ENCODE measurements at places on chromosomes 2 and 18.

GRCh38 chr18:55421308-55421614 is 166.7 kb downstream of the TCF4 start:
- no peak for DNase-seq

- no peak for DNase-seq
These were observed 62.7 kb downstream of the MBP start for GRCh38 chr18:77069931-77070330.

DNA sequence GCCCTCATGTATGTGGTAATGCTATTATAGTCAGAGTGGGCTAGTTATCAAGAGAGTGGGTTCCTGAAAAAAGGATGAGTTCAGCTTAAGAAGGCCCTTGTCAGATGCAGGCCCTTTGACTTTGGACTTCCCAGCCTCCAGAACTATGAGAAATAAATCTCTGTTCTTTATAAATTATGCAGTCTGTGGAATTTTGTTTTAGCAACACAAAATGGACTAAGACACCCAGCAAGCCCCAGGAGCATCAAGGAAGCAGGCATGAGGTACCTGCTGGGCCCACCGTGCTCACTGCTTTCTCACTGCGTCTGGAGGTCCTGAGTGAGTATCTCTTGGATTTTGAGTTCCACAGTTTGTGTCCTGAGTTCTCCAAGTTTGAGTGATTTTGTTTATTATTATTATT is 35.9 kb upstream of the LIPG start:
- no peak for DNase-seq

- no peak for DNase-seq
These were observed 586.7 kb downstream of the CCDC85A start for GRCh38 chr2:56770490-56770889.

GRCh38 chr2:197348721-197349360 is 38.3 kb upstream of the ANKRD44 start:
- DNase-seq = no peak

DNA sequence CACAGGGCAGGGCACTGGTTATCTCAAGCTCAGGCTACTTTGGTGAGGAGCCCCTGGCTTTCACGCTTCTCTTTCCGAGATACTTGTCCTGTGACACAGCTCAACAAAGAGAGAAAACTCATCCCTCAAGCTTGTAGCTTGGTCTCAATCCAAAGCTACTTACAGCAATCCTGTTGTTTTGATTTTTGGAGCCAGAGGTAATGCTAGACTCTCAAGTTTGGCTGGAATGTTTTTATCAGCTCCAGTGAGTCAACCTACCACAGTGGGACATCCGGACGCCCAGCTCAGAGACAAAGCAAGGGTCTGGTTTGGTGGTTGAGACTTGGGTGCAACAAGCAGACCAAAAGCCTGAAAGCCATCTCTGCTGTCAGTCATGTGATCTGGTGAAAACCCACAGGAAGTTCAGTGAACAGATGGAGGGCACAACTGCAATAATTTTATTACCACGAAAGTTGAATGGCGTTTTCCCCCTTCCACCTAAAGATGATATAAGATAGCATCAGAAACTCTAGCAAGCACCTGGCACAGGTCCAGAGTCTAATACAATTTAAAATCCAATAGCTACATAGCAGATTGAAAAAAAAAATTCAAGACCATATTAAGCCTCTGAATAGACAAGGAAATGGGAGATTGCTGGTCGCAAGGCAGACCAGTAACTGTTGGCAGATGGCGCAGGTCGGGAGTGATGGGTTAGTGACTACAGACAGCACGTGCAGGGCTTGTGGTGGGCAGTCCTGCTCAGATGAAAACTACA is 102.3 kb upstream of the SMAD7 start:
- DNase-seq = peak; percentile 9

- DNase-seq = no peak
These were observed 64.0 kb upstream of the SMAD7 start for GRCh38 chr18:49014605-49015267.

DNA sequence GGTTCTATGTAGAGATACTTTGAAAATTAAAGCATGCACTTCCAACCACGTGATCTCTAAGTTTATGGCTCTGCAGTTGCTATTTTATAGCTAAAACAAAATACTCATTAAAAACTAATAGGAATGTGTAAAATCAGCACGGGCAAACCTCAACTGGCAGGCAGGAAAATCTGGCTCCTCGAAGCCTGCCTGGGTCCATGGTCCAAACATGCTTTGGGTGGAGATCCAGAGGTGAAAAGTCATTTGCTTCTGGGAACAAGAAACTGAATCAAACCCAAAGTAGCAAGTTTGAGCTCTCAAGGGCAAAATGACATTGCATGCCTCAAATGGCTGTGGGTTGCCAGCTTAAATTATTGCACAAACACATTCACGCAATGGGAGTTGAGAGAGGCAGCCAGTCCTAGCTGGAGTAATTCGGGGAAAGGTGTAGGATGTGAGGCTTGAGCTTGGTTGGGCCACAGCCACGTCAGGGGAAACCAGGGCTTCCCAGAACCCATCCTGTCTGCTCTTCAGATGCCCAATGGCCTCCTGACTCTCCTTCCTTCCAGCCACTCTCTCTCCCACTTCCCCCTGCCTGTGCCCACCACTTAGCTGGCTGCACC is 75.2 kb upstream of the LCLAT1 start:
- no peak for DNase-seq

GRCh38 chr2:68837164-68837860 is 33.9 kb downstream of the BMP10 start:
- no peak for DNase-seq

DNA sequence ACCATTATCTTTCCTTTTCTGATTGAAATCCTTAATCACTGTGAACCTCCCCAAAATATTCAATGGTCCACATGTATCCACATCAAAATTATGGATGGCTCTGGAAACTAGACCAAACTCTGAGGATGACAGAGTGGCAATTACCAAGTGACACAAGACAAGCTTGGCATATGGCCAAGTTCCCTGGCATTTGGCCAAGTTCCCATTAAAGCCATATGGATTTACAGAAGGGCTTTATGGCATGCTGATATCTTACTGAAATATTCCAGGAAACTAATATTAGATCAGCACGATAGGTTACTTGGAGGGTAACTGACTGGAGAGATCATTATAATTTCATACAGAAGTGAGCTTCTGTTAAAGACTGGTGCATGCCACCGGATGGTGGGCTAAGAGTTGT is 21.9 kb upstream of the CERS6 start:
- DNase-seq = no peak

DNA sequence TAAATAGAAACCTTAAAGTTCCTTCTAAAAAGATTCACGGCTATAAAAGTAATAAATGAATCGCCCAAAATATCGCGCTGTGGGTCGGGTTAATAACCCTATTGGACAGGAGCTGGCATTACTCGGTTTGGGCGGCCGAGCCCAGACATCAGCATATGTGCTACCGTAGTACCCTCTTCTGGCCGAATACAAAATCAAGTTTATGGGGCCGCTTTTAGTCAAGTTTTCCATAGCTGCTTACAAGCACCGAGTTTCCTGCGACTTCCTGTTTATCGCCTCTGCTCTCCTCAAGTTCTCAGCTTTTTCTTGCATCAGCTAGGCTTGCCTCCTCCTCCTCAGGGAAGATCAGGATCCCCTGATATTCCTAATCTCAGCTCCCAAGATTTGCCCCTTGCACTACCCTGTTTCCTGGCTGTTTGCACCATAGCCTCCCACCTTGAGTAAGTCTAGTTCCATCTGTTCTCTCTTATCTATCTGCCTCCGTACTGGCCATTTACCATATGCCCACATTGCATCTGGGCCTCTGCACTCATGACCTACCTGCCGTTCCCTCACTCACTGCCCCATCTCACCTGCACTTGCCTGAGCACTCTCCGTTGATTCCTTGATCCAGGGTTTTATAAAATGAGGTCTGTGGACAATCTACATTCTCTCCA is 56.1 kb downstream of the SLC35F5 start:
- no peak for DNase-seq

- no peak for DNase-seq
These were observed 80.3 kb downstream of the TPO start for GRCh38 chr2:1493431-1494126.

DNA sequence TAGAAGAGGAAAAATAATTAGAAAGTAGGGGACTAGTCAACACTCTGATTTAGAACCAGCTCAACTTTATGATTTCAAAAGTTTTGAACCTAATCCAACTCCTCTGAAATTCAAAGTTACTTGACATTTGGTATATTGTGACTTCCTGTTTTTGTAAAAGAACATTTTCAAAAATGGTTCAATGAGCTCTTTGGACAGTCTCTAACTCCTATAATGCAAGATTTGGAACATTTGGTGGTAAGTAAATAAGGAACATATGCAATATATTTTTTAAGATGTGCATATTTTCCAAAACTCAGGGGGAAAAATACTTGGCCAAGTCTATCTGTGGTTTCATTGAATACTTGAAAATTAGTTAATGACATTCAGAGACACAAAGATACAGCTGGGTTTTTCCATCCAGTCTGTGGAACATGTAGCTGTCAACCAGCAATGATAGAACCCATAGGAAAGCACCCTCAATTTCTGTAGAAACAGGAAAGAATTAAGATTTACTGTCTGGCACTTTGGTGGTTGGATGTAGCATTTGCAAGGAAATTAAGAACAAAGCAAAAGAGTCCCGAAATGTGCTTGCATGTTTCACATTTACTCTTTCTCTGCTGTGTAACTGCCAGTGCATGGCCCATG is 17.0 kb upstream of the ANKRD44 start:
- no peak for DNase-seq

- DNase-seq = no peak
These were observed 195.5 kb upstream of the KYNU start for GRCh38 chr2:142681952-142682351.

DNA sequence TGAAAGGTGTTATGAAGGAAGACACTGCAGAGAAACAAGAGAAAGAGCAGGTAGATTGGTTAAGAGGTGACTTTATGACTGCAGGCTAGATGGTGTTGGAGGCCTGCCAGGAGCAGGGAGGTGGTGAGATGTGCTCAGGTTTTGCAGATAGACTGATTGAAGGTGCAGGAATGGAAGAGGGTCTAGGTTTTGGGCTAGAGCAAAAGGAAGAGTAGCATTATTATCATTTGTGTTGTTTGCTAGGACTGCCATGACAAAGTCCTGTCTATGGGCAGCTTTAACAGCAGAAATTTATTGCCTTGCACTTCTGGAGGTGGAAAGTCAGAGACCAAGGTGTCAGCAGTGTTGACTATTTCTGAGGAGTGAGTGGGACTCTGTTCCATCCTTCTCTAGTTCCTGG is 172.9 kb upstream of the SOX11 start:
- no peak for DNase-seq

DNA sequence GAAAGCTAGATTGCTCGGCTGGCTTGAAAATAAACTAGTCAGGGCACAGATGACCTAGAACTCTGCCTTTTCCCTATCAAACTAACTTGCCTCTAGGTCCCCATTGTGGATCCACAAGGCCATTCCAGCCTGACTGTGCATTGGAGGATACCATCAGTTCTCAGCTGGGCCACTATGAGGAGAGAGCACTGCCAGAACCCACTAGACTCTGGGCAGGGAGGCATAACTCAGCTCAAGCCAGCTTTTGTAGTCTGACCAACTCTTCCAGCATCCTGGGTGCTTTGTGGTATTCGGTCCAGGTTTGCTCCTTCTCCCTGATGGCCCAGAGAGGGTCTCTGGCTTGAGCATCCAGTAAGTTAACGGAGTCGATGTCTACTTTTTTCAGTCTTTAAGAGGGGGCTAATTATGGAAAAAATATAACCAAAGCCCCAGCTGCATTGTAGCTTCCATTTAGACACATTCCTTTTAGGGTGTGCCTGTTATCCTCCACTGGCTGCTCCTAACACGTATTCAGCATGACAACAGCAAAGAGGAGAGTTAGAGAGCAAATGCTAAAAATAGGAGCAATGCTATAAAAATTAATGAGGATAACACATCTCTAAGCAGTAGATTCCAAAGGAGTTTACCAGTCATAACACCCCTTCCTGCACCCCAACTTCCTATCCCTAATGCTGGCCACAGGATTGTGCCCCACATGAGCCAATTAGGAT is 15.2 kb downstream of the GKN2 start:
- DNase-seq = no peak
